ENCODE measurements at places on chromosomes 16 and 17. TPM values are rescaled to one million over a fixed set of nuclear protein-coding genes. Genes with fewer than 3 reads are reported as not detected.

TBC1D3K gene
- not detected for total RNA-seq

MFSD6L gene
- total RNA-seq = 2.6 TPM

MRPL45 gene
- total RNA-seq = 70.1 TPM

KRT15 gene
- 0.13 TPM for total RNA-seq

MYH11 gene
- 0.71 TPM for total RNA-seq

- H3K27me3 ChIP-seq = no peaks in the 10 kb centered on the region
- no peak overlapping the region for H3K4me3 ChIP-seq
Observed at GRCh38 chr17:45243750-45244149, 18.1 kb downstream of the SPATA32 start.

- peak; percentile 73 for DNase-seq
- no peak overlapping the region for H3K27ac ChIP-seq
- H3K27me3 ChIP-seq = no peaks in the 10 kb centered on the region
- no peak overlapping the region for H3K4me3 ChIP-seq
Observed at GRCh38 chr17:18143044-18143936, 34.7 kb downstream of the MYO15A start.

- no peak for DNase-seq
- peaks cover 7% of the 10 kb centered on the region for H3K4me1 ChIP-seq
- H3K27ac ChIP-seq = no peak overlapping the region
- no peak overlapping the region for H3K4me3 ChIP-seq
- H3K36me3 ChIP-seq = no peaks in the 10 kb centered on the region
- H3K27me3 ChIP-seq = no peaks in the 10 kb centered on the region
Observed at GRCh38 chr16:49023050-49023449, 258.6 kb downstream of the CBLN1 start.

GRCh38 chr16:55136356-55137150 is 187.4 kb upstream of the IRX6 start:
- no peak overlapping the region for H3K4me3 ChIP-seq
- H3K36me3 ChIP-seq = no peaks in the 10 kb centered on the region
- no peak for DNase-seq
- H3K4me1 ChIP-seq = no peaks in the 10 kb centered on the region

DNA sequence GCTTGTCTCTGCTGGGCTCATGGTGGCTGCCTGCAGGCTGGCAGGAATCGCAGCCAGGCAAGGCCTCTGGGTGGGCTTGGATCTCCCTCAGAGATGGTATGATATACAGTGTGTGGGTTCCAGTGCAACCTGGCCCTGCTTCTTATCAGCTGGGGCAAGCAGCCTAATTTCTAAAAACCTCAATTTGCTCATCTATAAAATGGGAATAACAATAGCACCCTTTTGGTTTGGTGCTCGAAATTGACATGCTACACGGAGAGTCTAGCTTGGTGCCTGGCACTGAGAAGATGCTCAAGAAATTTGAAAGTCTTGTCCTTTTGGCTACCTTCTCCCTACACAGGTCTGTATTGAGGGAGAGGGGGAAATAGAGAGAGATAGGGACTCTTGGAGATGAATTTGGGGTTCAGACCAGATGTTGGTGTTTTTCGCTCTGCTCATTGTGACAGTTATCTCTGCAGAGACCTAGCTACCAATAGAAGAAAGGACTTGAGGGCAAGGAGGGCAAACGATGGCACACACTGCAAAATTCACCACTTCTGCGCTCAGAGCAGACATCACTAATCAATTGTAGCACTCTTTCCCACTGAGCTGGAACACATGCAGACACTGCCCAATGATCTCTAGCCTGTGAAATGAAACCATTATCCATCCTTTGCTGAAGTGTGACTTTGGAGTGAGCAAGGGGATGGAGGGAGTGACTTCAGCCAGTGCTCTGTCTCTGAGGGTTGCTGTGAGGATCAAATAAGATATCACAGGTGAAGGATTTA is 15.6 kb downstream of the BEAN1 start:
- H3K36me3 ChIP-seq = no peaks in the 10 kb centered on the region
- H3K4me1 ChIP-seq = no peaks in the 10 kb centered on the region

DNA sequence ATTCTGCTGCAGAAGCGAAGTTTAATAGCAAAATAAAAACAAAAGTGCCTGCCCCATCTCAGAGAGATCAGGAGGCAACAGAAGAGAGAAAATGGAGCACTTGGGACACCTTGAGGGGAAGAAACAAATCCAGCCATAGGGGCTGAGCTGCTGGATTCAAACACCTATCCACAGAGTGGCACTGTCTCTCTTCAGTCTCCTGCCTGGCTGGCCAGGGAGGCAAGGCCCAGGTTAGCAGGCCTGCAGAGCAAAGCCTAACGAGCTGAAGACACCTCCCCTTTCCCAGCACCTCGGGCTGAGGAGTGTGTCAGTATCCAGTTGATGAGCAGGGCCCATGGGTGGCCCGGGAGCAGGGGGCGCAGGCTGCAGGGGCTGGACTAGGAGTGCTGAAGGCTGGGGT is 8.8 kb upstream of the KRT31 start:
- H3K36me3 ChIP-seq = no peaks in the 10 kb centered on the region
- H3K27ac ChIP-seq = no peak overlapping the region
- DNase-seq = no peak
- H3K4me1 ChIP-seq = peaks cover 1% of the 10 kb centered on the region
- H3K27me3 ChIP-seq = no peaks in the 10 kb centered on the region
- H3K4me3 ChIP-seq = no peak overlapping the region

Data from H1 (cell line).